Activated CD8-positive, alpha-beta T cell treated with anti-CD3 and anti-CD28 coated beads for 36 hours (primary cell): ENCODE measurements at places on chromosomes 3 and 15. TPM values are rescaled to one million over a fixed set of nuclear protein-coding genes. Genes with fewer than 3 reads are reported as not detected.

Gene ISLR
- not detected for total RNA-seq

Gene UMPS
- 41.7 TPM for total RNA-seq

GRCh38 chr15:52796753-52797520 lies 6.8 kb upstream of the ONECUT1 start:
- peaks cover 88% of the 10 kb centered on the region for H3K27me3 ChIP-seq
- no peak overlapping the region for H3K4me3 ChIP-seq
- DNase-seq: no peak
- peaks cover 5% of the 10 kb centered on the region for H3K4me1 ChIP-seq
- H3K27ac ChIP-seq: no peak overlapping the region

- H3K4me1 ChIP-seq: no peaks in the 10 kb centered on the region
- no peak overlapping the region for H3K4me3 ChIP-seq
- no peak overlapping the region for H3K27ac ChIP-seq
- peaks cover 2% of the 10 kb centered on the region for H3K27me3 ChIP-seq
- no peaks in the 10 kb centered on the region for H3K36me3 ChIP-seq
Measured at GRCh38 chr15:37789881-37790280, 144.6 kb upstream of the TMCO5A start.

DNA sequence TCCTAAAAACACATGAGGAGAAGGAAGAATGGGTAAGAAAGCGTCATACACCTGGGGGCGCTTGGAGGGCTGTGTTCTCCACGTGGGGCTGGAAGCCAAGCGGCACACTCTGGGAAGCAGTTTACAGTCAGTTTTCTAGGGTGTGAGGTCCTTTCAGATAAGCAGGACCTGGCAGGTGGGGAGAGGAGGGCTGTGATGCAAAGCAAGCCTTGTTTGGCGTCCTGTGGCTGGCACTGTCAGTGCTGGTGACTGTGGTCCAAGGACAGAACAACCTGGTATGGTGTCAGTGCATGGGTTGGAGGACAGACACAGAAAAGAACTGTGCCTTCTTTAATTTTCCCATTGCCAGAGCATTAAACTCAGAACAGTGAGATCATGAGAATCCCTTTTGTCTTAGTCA lies 260.7 kb upstream of the NR2E3 start:
- DNase-seq: no peak
- no peak overlapping the region for H3K4me3 ChIP-seq
- no peaks in the 10 kb centered on the region for H3K36me3 ChIP-seq
- H3K4me1 ChIP-seq: no peaks in the 10 kb centered on the region

Gene STAC
- not detected for total RNA-seq

DNA sequence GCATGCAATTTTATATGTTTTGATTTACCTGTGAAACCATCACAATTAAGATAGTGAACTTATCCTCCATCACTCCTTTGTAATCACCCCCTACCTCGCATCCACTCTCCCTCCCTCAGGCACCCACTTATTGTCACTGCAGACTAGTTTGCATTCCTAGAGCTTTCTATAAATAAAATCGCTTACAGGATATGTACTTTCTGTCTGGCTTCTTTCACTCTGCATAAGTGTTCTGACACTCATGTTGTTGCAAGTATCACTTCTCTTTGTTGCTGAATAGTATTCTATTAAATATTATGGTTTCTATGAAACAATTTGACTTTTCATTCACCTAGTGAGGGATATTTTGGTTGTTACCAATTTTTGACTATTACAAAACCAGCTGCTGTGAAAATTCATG lies 139.3 kb downstream of the RSRC1 start:
- H3K36me3 ChIP-seq: peaks cover 73% of the 10 kb centered on the region
- H3K4me1 ChIP-seq: no peaks in the 10 kb centered on the region
- H3K27ac ChIP-seq: no peak overlapping the region
- no peak overlapping the region for H3K4me3 ChIP-seq
